ENCODE measurements at places on chromosomes 6 and 20. TPM values are rescaled to one million over a fixed set of nuclear protein-coding genes. Genes with fewer than 3 reads are reported as not detected.

DNA sequence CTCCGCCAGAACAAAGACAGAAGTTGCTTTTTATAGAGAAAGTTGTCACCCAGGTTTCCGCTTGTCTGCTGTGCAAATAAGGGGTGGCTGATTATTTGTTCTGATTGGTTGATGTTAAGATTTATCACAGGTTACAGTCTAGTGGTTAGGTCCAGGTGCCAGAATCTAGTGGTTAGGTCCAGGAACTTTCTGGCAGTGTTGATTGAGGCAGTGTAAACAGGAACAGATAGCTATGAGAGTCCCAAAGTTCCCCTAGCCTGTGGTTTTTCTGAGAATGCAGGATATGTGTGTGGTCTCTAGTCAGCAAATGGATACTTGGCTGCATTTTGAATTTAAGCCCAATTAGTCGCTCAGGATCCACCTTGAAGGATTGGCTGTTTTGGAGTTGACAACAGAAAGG is 148.0 kb downstream of the TMEM200A start:
- no peak for DNase-seq

GRCh38 chr20:8385247-8385646 is 253.2 kb downstream of the PLCB1 start:
- DNase-seq, result peak; percentile 90

- DNase-seq, result no peak
Observed at GRCh38 chr6:145214570-145214969, 520.8 kb downstream of the EPM2A start.

DNA sequence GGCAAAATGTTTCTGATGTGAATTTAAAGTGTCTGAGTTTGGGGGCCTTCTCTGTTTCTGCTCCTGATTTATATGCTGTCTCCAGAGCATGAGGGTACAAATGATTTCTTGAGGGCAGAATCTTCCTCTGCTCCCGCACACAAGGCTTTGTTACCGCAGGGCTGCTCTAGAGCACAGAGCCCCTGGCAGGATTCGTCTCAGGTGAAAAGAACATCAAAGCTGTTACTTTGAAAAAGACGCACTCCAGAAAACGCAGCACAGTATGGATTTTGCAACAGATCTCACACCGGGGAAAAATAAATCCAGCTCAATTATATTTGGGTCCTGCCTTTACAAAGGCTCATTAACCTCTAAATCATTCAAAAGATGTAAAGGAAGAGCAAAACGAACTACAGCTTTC is 577.3 kb downstream of the PRKN start:
- no peak for DNase-seq

- DNase-seq, result no peak
Observed at GRCh38 chr20:62303340-62304226, 786 bp downstream of the ADRM1 start.

Gene BPIFB2
- total RNA-seq, result not detected

DNA sequence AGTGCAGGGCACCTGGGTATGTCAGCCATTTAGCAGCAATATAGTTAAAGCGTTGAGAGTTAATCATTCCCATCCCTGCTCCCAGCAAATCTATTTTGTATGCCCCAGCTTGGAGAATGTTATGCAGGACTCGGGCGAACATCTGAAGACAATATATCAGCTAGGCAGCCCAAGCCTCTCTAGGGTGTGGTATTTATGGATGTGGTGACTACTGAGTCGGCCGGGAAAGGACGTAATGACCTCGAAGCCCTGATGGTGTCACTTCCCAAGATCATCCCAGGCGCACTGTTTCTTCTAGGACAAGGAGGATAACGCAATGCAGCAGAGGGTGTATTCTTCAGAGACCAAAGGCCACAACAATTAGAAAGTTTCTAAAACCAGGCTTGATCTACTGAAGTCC is 63.6 kb upstream of the FAM184A start:
- DNase-seq, result no peak

Gene KCNK15
- total RNA-seq, result 17.5 TPM

DNA sequence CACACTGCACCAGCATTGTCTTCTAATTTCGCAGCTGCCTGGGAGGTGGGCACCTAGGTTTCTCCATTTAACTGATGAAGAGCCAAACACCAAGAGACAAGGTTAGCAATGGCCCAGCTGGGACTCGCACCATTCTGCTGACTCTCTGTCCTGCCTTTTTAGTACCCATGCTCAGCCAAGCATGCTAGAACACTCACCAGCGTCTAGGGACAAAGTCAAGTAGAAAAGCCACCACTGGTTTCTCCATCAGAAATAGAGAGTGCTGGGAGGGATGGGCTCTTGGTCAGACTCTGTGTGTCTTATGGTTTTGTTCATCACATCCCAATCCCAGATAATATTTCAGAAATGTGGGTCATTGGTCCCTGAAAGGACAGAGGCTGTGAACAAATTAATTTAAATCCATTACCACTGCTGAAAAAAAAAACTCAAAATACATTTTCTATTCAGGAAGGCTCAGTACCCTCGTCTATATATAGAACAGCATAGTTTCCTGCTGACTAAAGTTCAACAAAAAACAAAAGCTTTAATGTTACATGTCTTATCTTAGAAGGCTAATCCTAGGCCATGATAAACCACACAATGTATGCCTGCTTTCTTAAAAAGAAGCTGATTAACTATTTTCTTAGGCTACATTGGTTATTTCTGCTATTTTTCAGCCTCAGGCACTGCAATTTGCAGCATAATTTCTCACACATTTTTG is 111.0 kb downstream of the TBC1D7 start:
- DNase-seq, result no peak

Gene CCHCR1
- total RNA-seq, result 16.7 TPM

DNA sequence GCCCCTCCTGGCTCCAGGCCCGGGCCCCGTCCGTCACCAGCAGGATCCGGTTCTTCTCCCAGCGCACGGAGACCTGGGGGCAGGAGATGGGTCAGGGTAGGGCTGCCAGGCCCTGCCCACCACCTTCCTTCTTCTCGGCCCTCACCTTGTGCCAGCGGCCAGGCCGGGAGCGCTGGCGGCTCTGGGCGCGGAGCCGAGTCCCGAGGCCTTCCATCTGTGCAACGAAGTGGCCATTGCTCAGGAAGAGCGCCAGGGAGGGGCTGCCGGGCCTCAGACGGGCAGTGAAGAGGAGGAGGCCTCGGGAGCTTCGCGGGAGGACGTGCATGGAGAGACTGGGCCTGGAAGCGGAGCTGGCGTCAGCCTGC is 7.9 kb downstream of the ADRM1 start:
- DNase-seq, result no peak

DNA sequence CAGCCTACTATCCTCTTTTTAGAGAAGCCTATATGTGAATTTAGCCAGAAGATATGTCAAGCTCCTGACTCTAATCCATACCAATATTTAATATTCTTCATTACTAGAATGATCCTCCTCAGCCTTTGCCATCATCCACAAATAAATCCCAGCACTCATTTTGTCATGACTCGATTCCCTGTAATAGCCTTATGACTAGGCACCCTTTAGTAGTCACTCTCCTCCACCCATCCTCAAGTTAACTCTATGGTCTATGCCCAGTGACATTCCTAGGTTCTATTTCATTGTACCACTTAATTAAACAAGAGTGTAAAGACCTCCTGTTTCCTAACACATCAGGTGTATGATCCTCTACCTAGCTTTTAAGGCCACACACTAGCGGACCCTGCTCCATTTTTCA is 450.4 kb upstream of the CITED2 start:
- no peak for DNase-seq

Gene DEFB118
- not detected for total RNA-seq

Gene IGF2R
- total RNA-seq, result 218 TPM

GRCh38 chr6:54700158-54700557 is 146.4 kb upstream of the FAM83B start:
- DNase-seq, result no peak

Gene PEDS1
- total RNA-seq, result 63.7 TPM

Gene TAGAP
- not detected for total RNA-seq

GRCh38 chr6:154232013-154232910 is 124.3 kb downstream of the IPCEF1 start:
- no peak for DNase-seq

Gene THEMIS
- not detected for total RNA-seq

Gene RIMS1
- 23.5 TPM for total RNA-seq

Gene EMILIN3
- total RNA-seq, result 2.1 TPM

GRCh38 chr20:33257237-33257636 is 21.4 kb downstream of the BPIFA1 start:
- no peak for DNase-seq

GRCh38 chr6:150334790-150335783 is 33.7 kb upstream of the IYD start:
- no peak for DNase-seq

GRCh38 chr6:113315879-113316278 is 541.3 kb upstream of the MARCKS start:
- no peak for DNase-seq

Gene LKAAEAR1
- not detected for total RNA-seq

Gene GNAS
- 1,173 TPM for total RNA-seq

DNA sequence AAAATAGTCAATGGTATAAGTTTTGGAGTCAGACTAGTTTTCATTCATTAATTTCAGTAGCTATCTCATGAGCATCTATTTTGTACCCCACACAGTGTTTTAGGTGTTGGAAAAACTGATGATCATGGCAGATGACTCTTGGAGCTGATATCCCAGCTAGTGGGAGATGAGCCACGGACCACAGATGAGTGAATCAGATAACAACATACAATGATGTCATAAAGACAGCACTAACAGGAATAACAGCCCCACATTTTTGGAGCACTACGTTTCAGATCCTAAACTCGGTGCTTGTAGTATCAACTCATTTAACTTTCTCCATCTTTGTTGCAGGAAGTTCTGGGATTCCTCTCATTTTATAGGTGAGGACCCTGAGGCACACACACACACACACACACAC is 67.8 kb upstream of the EDN3 start:
- no peak for DNase-seq

DNA sequence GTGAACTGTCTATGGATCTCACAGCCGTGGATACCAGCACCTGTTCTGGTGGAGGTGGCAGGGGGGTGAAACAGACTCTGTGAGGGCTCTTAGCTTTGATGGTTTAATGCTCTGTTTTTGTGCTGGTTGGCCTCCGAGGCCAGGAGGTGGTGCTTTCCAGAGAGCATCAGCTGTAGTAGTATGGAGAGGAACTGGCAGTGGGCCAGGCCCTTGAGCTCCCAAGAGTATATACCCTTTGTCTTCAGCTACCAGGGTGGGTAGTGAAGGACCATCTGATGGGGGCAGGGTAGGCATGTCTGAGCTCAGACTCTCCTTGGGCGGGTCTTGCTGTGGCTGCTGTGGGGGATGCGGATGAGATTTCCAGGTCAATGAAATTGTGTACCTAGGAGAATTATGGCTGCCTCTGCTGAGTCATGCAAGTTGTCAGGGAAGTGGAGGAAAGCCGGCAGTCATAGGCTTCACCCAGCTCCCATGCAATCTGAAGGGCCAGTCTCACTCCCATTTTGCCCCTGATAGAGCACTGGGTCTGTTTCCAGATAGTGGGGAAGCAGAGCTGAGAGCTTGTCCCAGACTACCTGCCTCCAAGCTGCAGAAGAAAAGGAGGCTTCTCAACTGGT is 102.7 kb upstream of the AHI1 start:
- no peak for DNase-seq

- DNase-seq, result no peak
Observed at GRCh38 chr6:51927450-51927849, 160.0 kb downstream of the PKHD1 start.

GRCh38 chr20:18879262-18879661 is 65.7 kb downstream of the SCP2D1 start:
- no peak for DNase-seq

DNA sequence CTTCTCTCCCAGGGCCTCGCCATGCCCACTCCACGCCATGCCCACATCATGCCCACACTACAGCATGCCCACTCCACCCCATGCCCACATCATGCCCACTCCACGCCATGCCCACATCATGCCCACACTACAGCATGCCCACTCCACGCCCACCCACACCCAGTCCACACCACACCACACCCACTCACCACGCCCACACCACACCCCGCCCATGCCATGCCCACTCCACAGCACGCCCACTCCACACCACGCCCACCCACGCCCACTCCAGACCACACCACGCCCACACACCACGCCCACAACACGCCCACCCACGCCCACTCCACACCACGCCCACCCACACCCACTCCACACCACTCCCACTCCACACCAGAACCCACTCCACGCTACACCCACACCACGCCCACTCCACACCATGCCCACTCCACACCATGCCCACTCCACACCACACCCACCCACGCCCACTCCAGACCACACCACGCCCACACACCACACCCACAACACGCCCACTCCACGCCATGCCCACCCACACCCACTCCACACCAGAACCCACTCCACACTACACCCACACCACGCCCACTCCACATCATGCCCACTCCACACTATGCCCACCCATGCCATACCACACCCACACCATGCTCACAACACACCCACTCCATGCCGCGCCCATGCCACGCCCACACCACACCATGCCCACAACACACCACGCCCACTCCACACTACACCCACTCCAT is 88.6 kb downstream of the ERMARD start:
- no peak for DNase-seq

Gene CST2
- total RNA-seq, result not detected

Gene FOXA2
- total RNA-seq, result not detected

Gene RHAG
- total RNA-seq, result not detected

DNA sequence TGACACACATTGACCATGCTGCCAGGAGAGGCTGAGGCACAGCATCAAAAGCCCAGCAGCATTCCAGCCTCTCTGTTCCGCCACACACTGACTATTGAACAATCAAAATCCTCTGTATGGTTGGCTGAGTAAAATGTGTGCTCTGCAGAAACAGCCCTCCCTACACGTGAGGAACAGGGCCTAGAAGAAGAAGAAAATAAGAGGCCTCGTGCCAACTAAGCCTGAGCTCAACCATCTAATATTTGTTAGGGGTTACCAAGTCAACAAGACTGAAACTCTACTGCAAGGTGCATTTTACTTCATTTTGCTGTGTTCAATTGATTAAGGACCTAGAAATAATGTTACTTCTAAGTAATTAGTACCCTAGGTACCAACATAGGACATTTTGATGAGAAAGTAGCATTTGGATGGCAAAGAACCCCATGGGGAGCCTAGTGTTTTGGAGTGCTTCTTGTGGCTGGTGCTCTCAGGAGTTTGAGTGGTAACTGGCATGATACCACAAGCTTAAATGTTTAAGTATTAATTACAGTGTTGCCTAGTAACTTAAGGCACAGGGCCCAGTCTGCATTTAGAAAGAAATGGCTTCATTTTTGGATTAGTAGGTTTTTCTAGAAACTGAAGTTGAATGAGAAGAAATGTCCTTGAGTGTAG is 146.6 kb upstream of the PLN start:
- DNase-seq, result no peak

Gene HLA-G
- 0.32 TPM for total RNA-seq
